ENCODE measurements at places on chromosomes 1 and 21. TPM values are rescaled to one million over a fixed set of nuclear protein-coding genes. Genes with fewer than 3 reads are reported as not detected.

DNA sequence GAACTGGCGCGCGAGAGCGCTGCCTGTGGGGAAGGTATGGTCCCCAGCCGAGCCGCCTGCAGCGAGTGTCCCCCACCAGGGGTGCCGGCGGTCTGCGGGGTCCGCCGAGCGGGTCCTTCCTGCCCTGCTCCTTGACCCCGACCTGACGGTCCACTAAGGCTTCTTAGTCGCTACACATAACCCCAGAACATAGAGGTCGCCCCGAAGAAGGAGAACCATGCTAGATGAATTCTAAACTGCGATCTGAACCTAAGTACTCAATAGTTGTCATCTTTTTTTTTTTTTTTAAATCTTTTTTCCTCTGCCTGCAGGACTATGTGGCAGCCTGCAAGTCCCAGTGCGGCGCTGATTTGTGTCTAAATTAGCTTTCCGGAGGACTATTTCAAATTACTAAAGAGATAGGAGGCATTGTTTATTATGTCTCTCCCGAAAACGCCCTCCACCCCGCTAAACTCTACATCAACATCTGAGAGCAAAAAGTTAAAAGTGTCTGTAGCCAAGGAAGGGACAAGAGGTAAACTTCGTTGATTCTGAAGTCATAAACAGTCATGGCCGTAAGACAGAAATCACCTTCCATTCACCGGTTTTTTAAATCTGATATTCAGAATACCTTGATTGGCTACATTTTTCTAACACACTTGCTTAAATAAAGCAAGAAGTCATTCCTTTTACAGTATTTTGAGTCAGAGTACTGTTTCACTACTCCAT, 476 bp downstream of the AXDND1 start:
- DNase-seq, result no peak

GRCh38 chr1:1182491-1183220, 9.0 kb downstream of the TTLL10 start:
- DNase-seq, result peak; percentile 7

HRNR gene
- total RNA-seq, result not detected

HUNK gene
- 6.7 TPM for total RNA-seq

- no peak for DNase-seq
Observed at GRCh38 chr1:221025956-221026355, 146.7 kb downstream of the HLX start.

DNA sequence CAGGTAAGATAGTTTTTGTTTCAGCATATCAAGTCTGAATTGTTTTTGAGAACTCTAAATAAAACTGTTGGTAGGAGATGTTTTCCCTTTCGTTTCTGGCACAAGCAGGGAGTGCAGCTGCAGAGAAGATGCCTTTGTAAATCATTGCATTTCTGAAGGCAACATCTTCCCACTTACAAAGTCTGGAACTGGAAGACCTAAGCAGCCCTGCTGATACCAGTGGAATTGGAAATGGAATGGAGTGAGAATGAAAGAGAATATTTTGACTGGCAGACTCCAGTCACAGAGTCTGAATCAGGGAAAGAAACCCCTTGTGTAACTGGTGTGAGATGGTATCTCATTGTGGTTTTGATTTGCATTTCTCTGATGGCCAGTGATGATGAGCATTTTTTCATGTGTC, 815.6 kb downstream of the LTN1 start:
- no peak for DNase-seq

DNA sequence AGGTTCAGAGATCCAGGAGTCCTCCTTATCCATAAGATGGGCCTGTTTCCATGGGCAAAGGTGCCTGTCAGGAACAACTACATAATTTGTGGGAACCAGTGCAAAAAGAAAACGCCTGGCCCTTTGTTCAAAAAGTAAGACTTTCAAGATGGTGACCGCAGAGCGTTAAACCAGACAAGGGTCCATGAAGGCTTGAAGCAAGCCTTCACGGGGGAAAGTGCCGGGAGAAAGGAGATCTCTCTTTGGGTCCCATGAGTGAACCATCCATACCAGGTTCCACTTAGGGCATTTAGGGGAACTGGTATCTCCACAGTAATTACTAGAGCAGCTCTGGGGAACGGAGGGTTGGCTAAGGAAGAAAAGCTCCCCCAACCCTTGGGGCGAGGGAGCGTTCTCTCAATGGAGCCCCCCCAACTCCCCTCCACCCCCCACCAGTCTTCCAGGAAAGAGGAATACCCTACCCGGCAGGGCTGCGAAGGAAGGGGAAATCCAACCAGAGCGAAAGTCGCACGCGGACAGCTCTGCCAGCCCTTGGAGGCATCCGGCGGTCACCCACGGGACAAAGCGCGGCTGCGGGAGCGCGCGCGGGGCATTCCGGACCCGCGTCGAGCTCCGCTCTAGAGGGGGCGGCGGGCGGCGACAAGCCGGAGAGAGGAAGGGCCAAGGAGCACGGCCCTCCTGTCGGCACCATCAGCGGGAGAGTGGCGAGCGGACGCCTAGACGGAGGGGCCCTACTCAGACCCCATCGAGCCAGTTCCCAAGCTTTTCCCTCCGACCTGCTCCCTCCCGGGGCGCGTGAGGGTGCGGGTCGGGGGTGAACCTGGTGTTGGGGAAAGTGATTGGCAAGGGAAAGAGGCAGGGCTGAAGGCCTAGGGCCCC, 687 bp upstream of the RASSF5 start:
- DNase-seq, result peak; percentile 23

- no peak for DNase-seq
Observed at GRCh38 chr1:172268237-172268636, 152.2 kb upstream of the C1orf105 start.

DNA sequence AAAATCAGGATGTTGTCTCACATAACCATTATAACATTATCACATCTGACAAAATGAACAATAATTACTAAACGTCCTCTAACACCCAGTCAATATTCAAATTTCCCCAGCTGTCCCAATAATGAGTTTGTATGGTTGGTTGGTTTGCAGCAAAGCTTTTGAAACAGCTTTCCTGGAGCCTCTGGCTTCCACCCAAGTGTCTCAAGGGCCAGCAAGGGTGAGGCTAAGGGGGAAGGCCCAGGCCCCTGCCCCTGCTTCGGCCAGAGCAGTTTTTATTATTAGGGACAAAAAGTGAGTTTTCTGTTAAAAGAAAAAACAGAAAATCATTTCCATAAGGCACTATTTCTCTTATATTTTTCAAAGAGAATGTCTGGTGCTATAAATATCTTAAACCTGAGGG, 19.1 kb upstream of the AVPR1B start:
- no peak for DNase-seq

NPHS2 gene
- total RNA-seq, result not detected

DNA sequence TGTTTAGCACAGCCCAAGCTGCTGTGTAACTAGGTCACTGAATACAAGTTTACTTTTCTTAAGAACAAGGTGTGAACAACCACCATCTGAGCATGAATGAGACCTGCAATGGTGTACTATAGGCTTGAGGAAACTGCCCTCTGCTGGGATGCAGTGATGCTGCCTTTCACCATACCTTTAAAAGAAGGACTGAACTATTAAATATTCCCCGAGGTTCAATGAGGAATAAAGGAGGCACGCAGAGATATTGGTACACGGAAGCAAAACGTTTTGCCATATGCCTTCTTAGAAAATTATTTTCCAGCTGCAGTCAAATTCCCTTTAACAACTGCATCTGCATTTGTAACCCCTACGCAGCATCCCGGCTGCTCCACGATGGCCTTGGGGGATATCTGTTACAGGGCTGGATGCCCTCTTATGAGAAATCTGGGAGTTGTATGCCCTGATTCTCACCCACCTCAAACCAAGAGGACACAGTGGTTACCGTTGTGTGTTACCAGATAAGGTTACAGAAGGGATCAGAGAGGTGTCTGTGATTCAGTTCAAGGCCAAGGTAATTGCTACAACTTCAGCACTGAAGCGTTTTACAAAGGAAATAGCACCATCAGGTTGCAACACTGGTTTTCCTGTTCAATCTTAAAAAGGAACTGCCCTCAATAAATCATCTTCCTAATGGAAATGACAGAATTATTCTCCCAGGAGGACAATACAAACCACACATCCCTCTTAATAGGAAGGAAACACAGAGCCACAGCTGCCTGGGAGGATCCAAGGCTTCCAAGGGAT, 470.5 kb downstream of the LTN1 start:
- DNase-seq, result no peak

DNA sequence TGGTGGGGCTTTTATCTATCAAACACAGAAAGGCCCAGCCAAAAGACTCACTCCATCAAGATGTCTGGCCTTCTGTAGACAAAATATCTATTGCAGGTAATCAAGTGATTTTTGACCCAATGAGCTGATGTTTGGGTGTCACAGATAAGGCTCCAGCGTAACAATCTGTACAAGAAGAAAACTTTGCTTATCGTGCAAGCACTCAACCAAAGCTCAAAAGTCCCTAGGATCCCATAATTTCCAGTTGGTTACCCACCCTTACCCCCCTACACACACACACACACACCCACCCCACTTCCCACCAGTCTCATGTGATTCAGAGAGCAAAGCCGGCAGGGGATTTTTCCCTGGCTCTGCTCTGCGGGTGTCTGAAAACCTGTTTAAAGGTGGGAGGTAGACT, 5.8 kb downstream of the ITPKB start:
- no peak for DNase-seq

DNA sequence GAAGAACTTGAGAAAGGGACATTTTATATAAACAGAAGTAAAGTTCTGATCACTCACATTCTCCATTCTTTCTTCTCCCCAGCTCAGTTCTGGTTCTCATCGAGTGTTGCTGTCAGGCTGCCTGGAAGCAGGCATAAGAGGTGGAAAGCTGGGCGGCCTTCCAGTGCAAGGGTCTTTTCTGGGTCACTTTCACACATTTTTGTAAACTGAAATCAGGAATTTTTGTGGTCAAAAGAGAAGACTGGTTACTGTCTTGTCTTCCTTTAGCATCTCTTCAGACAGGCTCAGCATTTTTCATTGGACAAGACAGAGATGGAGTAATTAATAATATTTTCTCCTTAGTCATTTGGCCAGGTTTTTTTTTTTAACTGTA, 93.7 kb downstream of the CTH start:
- DNase-seq, result peak; percentile 15

- peak; percentile 56 for DNase-seq
Observed at GRCh38 chr1:226310637-226311195, 1.8 kb upstream of the LIN9 start.

DNA sequence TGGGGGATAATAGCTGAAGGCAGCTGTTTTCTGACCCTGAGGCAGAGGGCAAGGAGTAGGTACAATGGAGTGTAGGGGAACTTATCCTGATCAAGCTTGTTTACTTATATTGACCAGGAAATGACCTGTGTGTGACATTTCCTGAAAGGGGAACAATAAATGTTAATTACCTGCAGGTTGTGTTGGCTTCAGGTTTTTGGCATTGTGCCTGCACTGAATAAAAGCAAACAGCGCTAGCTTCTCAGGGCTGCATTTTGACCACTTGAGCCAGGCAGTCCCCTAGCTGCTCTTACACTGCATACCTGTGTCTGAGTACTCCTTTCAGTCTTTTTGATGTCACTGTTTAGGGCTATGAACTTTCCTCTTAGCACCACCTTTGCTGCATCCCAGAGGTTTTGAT, 40.6 kb downstream of the DRAM2 start:
- DNase-seq, result peak; percentile 38

- DNase-seq, result no peak
Observed at GRCh38 chr1:161196521-161197451, 2.1 kb downstream of the ADAMTS4 start.

CTSS gene
- total RNA-seq, result 454 TPM

CD55 gene
- total RNA-seq, result 75.4 TPM

- no peak for DNase-seq
Observed at GRCh38 chr1:232333419-232333767, 296.5 kb downstream of the SIPA1L2 start.

DNA sequence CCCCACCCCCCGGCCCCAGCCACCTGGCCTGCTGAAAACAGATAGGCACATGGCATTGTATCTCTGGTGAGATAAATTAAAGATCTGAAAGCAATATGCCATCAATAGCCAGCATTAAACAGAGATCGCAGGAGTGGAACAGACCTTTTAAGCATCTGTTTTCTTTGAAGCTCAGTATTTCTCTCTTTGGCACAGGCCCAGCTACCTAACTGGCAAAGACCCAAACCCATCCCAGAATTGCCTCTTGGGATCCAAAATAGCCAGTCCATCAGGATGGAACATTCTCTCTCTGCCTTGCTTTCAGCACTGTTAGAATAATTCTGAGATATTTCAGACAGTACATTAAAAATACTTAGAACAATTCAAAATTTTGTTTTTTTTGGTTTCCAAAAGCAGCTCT, 46.0 kb downstream of the KCNJ6 start:
- DNase-seq, result no peak

DNA sequence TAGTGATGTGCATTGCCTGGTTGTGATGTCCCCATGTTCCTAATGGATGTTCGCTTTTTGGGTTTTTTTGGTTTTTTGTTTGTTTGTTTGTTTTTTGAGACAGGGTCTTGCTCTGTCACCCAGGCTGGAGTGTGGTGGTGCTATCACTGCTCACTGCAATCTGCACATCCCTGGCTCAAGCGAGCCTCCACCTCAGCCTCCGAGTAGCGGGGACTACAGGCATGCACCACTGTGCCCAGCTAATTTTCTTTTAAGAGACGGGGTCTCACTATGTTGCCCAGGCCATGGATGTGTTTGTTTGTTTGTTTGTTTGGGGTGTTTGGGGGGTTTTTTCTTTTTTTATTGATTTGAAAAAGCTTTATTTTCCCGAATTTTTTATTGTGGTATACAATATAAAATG, 2.1 kb downstream of the COL6A2 start:
- no peak for DNase-seq

TSPEAR gene
- not detected for total RNA-seq

DNA sequence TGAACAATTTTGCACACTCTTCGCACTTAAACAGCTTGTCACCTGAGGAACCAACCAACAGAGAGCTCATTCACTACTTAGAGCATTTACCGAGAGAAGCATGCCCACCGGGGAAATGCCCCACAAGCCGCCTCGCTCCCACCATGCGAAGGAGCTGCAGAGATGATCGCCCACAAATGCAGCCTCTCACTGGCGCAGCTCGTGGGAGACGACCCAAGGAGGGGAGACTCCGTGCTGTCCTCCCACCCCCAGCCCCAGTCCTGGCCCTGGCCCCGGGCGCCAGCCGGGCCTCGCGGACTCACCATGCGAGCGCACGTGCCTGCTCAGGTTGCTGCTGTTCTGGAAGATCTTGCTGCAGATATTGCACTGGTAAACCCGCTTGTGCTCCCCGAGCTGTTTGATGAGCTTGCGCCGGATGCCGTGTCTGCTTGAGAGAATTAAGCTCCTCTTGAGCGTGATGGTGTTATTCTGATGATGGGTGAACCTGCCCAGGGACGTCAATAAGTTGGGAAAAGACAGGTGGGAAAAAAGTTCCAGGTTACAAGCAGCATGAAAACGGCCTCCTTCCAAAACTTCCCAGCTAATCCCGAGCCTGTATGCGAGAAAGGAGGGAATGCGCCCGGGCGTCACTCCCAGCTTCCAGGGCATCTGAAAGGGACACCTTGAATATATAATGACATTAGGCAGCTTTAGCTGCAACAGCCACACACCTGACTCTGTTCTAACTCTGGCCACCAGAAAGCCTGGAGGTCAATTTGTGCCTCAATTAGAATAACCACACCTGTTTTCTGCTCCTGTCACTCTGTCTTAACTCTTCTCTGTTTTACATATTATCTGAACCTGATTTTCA, 42.8 kb downstream of the PRDM15 start:
- no peak for DNase-seq

ESPN gene
- 40.2 TPM for total RNA-seq

Measured in transverse colon (tissue), 4 donors.